ENCODE measurements at places on chromosomes 5 and 9.
A peak's percentile ranks its signal among the peaks of the same experiment; 100 is the strongest.

DNA sequence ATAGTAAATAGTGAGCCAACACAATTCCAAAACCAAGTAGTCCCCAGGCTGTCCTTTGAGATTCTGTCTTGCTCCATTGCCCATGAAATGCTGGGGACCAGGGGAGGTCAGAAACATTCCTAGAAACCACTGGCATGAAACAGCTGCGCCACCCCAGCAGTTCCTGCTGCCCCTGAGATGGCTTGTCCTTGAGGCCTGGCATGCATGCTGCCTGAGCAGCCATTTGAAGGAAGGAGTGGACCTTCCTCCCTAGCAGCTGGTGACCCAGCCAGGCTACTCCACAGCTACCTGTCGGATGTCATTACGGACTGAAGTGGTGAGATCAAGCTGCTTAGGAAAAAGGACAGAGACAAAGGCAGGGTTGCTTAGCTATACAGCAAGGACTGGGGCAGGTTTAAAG is 260.6 kb downstream of the DENND1A start:
- DNase-seq: no peak

GRCh38 chr5:118461436-118461835 is 526.9 kb downstream of the DTWD2 start:
- no peak for DNase-seq

- DNase-seq: no peak
Measured at GRCh38 chr5:131436081-131436480, 172.2 kb downstream of the CDC42SE2 start.

DNA sequence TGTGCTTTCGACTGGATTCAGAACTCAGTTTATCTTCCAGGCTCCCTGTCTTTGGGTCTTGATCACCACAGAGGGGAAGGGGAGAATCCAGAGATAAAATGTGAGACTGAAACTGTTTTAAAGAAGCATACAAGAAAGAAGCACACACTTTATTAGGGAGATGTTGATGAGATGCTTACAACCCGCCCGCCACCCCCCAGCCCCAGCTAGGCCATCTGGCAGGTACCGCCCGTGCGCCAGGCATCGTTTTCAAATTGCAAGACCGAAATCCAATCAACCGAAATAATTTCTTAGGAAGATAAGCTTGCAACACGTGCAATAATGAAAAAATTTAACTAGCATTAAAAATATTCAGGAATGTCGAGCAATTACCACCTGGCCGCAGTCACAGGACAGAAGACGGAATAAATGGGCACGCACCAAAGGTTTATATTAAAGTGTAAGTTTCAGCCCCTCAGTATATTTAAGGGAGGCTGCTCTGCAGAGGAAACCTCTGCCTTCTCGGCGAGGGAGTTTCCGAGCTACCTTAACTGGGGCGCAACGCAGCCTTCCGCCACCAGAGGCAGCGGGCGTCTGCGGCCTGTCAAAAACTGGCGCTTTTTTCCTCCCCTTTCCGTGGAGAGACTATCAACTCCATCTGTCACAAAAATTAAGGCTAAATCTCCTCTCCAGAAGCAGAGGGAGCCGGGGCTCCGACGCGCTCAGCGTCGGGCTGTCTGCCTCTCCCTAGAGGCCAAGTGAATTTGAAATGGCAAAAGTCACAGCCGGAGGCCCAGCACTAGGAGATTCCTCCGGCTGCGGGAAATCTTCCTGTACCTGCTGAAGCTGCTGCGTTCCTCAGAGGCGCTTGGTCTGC is 996 bp upstream of the GAS1 start:
- DNase-seq: peak; percentile 54

DNA sequence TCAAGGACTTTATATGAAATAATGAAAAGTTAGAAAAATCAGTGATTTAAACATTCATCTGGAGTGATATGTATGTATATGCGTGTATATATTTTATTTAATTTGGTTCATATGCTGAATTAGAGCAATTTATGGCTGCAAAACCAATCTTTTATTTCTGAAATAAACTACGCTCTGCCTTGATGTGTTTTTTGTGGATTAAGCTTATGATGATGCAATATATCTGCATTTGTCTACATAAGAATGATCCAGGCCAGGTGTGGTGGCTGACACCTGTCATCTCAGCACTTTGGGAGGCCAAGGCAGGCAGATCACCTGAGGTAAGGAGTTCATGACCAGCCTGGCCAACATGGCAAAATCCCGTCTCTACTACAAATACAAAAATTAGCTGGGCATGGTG is 1842.3 kb upstream of the CDH6 start:
- DNase-seq: no peak

DNA sequence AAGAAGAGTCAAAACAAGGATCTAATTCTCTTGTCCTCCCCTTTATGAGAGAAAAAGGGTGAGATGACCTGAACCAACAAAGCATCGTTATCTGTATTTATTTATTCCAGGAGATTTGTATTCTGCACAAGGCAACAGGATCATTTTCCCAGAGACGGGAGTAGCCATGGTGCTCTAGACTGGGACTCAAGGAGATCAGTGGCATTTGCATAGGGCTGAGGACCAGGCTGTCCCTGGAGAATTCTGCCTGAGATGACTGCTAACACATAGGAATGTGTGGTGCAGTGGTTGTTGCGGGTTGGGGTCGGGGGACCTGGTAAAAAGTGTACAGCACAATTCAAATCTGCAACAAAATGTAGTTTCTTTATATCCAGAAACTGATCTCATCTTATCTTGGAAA is 22.3 kb upstream of the ZNF474 start:
- DNase-seq: no peak

- no peak for DNase-seq
Measured at GRCh38 chr5:112708103-112708622, 29.5 kb upstream of the APC start.

- DNase-seq: no peak
Measured at GRCh38 chr9:85610074-85610860, 131.5 kb downstream of the AGTPBP1 start.

DNA sequence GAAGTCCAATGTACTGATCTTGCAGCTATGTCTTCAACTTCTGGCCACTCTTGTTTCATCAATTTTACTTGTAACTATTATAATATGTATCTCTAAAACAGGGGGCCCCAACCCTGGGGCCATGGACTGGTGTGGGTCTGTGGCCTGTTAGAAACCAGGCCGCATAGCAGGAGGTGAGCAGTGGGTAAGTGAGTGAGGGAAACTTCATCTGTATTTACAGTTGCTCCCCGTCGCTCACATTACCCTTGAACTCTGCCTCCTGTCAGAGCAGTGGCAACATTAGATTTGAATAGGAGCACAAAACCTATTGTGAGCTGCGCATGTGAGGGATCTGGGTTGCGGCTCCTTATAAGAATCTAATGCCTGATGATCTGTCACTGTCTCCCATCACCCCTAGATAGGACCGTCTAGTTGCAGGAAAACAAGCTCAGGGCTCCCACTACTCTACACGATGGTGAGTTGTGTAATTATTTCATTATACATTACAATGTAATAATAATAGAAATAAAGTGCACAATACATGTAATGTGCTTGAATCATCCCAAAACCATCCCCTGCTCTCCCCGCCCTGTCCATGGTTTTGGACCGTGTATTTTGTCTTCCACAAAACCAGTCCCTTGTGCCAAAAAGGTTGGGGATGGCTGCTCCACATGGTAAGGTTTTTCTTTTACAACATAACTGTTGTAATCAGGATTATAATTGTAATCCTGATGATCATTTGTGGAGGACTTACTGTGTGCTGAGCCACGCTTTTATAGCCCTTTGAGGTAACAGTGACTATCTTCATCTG is 26.9 kb upstream of the SH3PXD2B start:
- no peak for DNase-seq

DNA sequence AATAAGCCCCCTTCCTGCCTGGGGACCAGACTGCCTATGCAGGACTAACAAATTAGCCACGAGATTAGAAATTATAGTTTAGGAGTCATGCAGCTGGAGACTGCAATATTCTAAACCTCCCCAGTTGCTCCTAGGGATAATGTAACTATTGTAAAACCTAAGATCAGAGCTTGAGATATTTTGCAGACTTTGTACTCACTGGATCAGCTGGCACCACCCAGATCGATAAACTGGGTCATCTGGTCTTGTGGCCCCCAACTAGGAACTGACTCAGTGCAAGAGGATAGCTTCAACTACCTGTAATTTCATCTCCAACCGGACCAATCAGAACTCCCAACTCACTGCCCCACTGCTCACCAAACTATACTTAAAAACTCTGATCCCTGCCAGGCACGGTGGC is 38.2 kb downstream of the DNAJC21 start:
- no peak for DNase-seq

DNA sequence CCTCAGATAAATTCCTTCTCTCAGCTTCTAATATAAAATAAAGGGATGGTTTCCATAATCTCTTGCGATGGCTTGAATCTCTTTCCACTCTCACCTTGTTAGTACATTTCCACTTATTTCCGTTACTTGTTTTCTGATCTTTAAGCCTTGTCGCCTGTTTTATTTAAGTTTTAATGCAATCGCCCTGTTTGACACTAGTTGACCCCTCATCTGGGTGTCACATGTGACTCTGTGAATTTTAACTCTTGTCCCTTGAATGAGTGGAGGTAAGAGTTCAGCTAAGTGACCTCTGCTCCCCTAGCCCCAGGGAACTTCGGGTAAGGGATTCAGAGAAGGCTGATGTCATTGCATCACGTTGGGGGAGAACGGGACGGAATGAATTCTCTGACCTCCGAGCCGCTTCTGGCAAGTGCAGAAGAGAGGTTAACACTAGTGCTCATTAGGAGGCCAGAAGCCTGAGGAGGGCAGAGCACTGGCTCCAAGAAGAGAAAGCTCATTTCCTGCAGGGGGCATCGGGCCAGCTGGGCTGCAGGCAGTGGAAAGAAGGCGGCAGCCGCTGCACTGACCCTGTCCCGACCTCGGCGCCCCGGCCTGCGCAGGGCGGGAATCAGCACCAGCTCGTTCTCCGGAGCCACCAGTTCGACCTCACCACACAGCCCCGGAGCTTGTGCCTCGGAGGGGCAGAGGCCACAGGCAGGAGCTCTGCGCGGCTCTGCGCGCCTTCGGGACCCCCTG is 569 bp downstream of the HINT2 start:
- DNase-seq: no peak

- no peak for DNase-seq
Measured at GRCh38 chr9:82549174-82549821, 513.6 kb downstream of the RASEF start.

GRCh38 chr9:126171641-126172040 is 155.0 kb upstream of the MVB12B start:
- no peak for DNase-seq

DNA sequence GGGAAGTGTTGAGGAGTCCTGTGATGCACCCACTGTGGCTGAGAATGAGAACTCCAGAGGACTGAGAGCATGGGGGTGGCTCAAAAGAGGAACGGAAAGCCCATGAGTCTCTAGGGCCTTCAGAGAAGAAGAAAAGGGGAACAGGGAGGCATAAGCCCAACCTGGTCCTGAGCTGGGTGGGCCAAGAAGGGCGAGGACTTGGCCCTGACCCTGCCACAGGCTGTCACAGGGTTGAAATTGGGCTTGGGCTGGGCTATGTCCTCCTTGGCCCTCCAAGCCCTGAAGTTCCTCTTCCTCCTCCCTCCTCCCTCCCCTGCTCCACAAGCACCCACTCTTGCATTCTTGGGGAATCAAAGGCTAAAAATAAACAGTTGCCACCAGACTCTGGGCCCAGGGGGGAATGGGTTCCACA is 49.3 kb upstream of the PPARGC1B start:
- DNase-seq: no peak

GRCh38 chr9:27676827-27677226 is 103.5 kb upstream of the C9orf72 start:
- no peak for DNase-seq

DNA sequence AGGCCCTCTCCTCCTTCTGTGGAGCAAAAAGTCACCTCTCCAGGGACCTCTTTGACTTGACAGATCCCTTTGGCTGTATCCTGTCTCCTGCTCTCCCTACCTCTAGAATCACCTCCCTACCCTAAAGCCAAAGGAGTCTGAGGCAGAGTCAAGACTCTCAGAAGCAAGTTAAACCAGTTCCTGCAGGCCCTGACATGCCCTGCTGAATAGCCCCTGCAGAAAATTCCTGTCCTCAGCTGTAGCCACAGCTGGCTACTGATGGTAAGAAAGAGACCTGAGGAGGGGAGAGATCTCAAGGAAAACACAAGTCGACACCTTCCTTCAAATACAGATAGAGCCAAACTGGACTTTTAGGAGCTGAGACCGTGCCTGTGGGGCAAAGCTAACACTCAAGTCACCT is 23.7 kb upstream of the UBAP2 start:
- DNase-seq: no peak

GRCh38 chr9:118094387-118094786 is 390.2 kb downstream of the TLR4 start:
- no peak for DNase-seq

- DNase-seq: no peak
Measured at GRCh38 chr9:107243742-107244141, 39.3 kb upstream of the RAD23B start.

- DNase-seq: no peak
Measured at GRCh38 chr5:115977988-115978387, 15.7 kb downstream of the LVRN start.

DNA sequence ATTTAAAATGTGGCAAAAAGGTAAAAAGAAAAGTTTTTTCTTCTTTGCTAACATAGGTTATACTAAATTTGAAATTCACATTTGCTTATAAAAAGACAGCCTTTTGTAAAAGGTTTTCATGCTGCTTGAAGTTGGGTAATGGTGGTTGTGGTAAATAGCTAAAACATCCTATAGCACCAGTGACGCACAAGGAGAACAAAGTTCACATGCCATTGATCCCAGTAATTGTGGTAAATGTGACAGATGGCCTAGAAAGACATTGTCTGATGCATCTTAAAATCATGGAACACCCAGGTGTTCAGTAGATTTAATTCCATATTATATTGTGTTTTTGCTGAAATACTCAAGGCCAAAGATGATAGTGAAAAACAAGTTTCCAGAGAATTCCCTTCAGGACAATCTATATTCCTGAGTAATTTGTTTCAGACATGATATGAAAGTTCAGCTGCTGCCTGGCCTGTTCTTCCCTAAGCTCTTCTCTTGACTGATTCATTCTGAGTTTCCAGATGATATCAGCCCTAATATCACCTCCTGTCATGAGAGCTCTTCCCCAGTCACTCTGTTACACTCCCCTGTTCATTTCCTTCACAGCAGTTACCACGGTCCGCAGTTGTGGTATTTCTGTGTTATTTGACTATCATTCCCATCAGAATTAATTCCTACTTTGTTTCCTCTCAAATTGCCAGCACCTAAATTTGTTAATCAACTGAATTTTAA is 4.6 kb upstream of the FBXL17 start:
- DNase-seq: no peak

- no peak for DNase-seq
Measured at GRCh38 chr5:22938362-22938761, 85.2 kb upstream of the CDH12 start.

DNA sequence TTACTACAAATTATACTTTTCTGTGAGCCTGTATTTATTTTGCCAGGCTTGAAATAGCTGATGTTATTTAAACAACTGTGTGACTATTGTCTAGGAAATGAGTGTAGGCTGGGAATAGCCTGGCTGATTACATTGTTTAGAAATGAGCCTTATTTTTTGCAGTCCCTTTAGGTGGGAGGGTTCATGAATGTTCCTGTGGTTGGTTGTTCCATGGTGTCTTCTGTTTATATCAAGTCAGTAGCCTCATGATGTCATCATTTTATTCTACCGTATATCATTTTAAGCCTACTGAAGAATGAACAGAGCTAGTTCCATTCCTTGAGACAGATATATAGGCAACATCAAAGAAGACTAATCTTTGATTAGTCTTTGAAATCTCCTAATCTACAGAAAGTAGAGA is 53.1 kb downstream of the MAP1B start:
- no peak for DNase-seq

All from stimulated activated CD8-positive, alpha-beta memory T cell treated with anti-CD3 and anti-CD28 coated beads, Interleukin-7, amount 100 ng/mL, for 1 hour (primary cell).